ENCODE measurements at places on chromosomes 4 and X.
A peak's percentile ranks its signal among the peaks of the same experiment; 100 is the strongest.

- DNase-seq = no peak
Measured at GRCh38 chr4:78068481-78068880, 11.4 kb downstream of the FRAS1 start.

GRCh38 chr4:100095729-100096595 is 94.3 kb downstream of the DDIT4L start:
- peak; percentile 79 for DNase-seq

GRCh38 chrX:123274796-123275195 is 90.7 kb downstream of the GRIA3 start:
- no peak for DNase-seq

DNA sequence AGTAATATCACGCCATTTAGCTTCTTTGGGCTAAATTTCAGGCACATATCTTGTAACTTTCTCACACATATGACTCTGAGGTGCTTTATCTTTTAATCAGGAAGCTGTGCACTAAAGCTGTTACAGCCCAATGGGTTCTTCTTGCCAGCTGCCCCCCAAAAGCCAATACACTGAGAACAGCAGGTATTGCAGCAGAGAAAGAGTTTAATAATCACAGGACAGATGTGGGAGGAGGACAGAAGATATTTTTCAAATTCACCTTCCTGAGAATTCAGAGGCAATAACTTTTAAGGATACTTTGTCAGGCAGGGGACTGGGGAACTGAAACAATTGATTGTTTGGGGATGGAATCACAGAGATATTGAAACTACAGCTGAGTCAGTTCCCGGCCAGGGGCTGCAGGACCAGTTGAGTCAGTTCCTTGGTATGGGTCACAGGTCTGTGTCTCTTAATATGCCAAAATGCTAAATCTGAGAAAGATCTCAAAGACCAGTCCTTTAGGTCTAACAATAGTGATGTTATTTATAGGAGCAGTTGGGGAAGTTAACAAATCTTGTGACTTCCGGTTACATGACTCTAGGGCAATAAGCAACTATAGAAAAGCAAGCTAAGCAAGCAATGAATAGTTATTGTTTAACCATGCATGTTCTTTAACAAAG is 28.1 kb downstream of the DDIT4L start:
- no peak for DNase-seq

DNA sequence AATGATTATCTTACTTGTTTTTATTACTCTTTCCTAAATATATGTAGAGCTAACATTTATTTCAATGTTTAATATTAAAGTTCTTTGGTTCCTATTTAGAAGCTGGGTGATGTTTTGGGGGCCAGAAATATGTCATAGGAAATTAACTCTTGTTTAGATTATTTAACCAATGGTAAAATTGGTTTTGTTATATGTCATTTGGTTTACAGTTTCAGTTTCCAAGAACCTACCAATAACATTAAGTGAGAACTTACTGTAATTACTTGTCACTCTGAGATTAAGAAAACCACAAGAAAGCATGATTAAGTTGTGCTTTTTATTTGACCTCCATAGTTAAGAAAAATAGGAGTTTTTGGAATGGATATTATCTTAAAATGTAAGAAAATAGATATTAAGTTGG is 121.2 kb downstream of the NDST3 start:
- no peak for DNase-seq

DNA sequence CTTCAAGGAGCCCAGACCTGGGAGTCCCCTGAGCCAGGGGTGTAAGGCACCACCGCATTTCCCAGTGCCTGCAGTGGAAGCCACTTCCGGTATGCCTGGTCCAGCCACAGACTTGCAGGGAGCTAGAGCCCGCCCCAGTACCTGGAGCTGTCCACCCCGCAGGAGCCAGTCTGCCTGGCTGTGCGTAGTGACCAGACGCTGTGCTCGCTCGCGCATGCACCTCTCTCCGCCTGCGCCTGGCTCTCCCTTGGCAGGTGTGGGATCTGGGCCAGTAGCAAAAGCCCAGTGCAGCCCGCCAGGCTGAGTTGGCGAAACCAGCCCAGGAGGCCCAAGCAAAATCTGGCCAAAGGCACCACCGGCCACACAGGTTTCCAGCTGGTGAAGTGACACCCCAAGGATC is 973.7 kb upstream of the AGA start:
- DNase-seq = no peak

DNA sequence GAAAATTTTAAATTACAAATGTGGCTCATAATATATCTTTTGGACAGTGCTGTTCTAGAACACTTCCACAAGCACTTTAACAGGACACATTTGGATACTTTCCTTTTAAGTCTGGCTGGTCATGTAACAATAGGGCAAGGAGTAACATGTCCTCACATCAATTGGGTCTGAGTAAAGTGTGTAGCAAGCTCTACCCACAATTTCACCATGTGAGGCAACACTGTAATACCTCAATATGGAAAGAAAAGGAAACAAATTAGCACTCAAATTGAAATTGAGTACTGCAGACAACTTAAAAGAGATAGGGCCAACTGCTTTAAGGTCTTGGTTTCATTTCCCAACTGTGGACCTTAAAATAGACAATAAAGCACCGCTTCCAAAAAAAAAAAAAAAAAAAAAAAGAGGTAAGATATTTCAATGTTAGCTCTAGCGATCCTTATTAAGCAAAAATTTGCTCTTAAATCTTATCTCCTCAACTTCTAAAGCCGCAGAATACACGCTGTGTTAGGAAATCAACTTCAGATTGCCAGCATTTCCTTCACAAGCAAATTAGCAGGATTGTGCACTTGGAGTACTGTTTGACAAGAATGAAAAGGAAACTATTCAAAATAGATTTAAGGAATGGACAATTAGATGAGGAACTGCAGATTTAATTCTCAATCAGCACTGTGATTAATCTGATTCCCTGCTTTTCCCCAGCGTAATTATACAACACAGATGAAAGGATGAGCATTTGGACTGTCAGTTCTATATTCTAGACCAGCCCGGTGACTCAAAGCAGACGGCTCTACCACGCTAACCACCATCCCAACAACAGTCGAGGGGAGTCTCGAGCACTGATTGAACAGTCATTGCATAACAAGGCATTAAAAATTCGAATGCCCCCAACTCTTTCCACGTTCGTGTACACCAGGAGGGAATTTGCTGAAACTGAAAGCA is 1.6 kb downstream of the CASK start:
- DNase-seq = peak; percentile 48

- no peak for DNase-seq
Measured at GRCh38 chr4:65698631-65699030, 28.3 kb upstream of the EPHA5 start.

GRCh38 chr4:168743601-168744000 is 246.7 kb downstream of the PALLD start:
- no peak for DNase-seq

DNA sequence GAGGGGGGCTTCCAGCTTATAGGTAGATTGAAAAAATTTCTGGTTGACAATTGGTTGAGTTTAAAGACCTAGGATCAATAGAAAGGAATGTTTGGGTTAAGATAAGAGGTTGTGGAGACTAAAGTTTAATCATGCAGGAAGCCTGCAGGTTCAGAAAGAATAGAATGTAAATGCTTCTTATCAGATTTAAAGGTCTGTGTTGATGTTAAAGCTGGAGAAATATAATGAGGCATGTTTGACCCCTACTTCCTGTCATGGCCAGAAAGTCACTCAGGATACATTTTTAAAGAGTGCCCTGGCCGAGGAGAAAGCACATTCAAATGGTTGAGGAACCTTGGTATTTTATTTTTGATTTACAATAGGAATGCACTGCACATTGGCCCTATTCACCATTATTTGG is 3.9 kb upstream of the RRAGB start:
- DNase-seq = no peak

- no peak for DNase-seq
Measured at GRCh38 chr4:105236916-105237311, 90.2 kb downstream of the TET2 start.

DNA sequence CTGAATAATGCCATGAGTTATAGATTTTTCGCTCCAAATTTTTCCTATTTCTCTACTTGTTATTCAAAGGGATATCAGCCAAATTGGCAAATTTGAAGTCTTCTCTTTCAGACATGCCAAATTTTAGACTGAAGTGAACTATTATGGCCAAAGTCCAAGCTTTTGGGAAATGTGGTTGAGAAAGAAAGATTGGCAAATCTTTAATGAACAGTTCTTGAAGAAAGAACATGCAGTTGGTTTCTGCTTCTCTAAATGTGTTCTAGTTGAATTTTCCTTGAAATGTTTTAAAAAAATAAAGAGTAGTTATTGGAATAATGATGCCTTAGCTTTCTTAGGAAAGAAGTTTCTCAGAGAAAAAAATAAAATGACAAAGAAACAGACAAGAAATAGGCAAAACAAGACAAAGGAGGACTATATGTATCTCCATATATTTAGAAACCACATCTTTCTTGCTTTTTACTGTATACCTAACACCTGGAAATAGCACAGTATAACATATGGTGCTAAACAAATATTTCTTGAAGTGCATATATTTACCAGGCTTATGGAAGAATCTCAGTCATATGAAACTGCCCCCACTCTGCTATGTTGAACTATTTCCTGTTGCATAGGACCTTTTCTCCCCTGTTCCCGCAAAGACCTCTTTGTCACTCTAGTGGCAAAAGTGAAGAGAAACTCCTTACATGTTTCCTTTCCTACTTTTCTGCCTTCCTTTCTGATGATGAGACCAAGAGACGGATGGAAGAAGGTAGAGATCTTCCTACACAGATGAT is 250.0 kb downstream of the ARHGAP24 start:
- no peak for DNase-seq

DNA sequence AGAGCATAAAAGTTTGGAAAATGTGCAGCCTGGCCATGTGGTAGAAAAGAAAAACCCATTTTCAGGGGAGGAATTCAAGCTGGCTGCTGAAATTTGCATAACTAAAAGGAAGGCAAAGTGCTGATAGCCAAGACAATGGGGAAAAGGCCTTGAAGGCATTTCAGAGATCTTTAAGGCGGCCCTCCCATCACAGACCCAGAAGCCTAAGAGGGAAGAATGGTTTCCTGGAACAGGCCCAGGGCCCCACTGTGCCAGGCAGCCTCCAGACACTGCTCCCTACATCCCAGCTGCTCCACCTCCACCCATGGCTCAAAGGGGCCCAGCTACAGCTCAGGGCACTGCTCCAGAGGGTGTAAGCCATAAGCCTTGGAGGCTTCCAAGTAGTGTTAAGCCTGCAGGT is 158.0 kb upstream of the PRDX4 start:
- no peak for DNase-seq

DNA sequence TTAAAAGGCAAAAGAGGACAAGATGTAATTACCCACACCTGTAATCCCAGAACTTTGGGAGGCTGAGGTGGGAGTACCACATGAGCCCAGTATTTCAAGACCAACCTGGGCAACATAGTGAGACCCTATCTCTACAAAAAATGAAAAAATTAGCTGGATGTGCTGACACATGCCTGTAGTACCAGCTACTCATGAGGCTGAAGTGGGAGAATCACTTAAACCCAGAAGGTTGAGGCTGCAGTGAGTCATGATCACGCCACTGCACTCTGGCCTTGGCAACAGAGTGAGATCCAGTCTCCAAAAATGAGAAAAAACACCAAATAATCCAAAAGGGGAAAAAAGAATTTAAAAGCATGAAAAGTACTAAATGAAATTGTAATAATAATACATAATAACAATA is 30.8 kb downstream of the NR0B1 start:
- no peak for DNase-seq

DNA sequence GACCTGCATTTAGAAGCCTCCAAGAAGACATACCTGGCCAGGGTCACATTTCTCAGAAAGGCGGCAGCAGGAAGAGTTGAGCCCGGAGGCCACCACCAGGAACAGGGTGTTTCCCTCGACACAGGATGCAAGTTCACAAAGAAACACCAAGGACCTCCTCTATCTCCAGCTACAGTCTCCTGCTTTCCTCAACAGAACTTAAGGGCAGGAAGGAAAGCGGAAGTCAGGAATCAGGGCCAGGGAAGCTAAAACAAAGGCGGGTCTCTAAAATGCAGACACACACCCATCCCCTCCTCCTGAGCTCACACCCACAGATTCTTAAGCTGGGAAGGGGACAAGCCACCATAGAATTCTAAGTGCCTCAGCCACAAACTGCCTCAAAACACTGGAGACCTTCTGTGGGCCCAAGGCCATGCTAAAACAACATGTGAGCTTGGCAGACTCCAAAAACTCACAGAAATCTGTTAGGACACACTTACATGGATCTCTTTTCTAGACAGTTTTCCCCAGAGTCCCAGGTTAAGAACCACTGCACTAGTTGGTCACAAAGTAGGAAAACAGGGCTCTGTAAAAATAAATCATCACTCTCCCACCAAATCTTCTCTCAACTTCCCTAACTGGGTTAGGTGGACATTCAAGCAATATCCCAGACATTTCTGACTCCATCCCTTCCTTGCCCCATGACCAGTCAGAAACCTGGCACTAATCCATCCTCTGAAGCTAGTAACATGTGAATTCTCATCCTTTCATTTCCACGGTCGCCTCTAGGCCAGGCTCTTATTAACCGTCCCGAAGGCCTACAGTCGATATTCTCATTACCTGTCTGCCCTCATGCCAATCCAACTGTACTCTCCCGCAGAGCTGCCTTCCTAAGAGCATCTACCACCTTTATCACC is 163.2 kb downstream of the APBB2 start:
- no peak for DNase-seq

- no peak for DNase-seq
Measured at GRCh38 chr4:181896614-181897013, 346.6 kb upstream of the TENM3 start.

DNA sequence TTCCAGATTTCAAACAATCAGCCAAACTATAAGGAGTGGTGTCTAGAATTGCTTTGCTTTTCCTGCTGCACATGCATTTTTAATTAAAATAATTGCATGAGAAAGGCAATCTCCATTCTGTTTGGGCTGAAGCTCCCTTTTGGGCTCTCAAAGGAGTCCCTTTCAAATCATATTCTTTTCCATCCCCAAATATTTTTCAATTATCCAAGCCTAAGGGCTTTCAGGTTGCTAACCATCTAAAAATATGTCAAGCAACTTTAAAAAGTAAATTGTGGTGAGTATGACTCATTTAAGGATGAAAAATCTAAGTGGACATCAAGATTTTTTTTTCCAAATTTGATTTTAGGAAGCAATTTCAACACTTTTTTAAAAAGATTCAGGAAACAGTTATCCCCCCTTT is 28.4 kb downstream of the PIR start:
- no peak for DNase-seq

Data from stimulated activated CD4-positive, alpha-beta T cell treated with anti-CD3 and anti-CD28 coated beads, Interleukin-15, amount 100 ng/mL, for 24 hours (primary cell).